ENCODE measurements at places on chromosomes 12 and 14.

- DNase-seq = no peak
Measured at GRCh38 chr12:131539381-131539780, 171.5 kb upstream of the SFSWAP start.

DNA sequence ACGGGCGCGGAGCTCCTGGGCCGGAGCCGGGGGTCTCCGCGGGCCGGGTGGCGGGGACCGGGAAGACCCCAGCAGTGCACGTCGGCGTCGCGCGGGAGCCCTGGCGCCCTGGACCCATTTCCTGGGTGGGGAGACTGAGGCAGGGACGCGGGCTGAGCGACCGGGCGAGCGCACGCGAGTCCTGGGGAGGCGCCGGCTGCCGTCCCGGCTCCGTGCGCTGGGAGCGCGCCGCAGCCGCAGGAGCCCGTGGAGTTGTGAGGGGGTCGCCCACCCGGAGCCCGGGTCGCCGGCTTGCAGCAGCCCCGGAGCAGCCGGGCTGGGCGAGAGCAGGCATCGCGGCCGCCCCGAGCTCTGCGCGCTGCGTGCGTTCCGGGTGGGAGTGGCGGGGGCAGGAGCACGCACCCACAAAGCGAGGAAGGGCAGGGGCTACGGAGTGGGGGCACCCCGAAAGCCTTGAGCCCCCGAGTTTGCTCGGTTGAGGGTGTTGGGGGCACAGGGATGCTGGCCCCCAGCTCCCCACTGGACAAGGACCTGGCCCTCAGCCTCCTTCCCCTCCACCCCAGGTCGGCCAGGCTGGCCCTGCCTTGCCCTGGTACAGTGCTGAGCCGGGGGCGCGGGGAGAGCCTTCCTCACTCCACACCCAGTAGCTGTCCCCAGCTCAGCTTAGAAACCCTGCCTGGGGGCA lies 620 bp downstream of the MMP17 start:
- DNase-seq = no peak

DNA sequence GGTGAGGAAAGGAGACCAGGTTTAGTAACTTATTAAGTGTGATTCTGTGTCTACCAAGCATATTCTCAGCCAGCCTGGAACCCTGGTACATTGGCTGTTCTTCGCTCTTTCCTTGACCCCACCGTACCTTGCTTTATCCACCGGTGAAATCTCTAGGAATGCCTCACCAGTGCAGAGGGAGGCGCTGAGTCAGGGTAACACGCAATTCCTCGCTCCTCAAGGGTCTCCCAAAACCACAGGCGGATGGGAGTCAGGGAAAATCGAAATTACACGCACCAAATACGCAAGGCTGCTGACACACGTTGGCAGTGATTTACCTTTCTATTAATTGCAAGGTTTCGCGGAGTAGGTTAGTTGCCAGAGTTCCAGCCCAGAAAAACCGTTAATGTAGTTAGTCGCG lies 845 bp downstream of the L3HYPDH start:
- no peak for DNase-seq

DNA sequence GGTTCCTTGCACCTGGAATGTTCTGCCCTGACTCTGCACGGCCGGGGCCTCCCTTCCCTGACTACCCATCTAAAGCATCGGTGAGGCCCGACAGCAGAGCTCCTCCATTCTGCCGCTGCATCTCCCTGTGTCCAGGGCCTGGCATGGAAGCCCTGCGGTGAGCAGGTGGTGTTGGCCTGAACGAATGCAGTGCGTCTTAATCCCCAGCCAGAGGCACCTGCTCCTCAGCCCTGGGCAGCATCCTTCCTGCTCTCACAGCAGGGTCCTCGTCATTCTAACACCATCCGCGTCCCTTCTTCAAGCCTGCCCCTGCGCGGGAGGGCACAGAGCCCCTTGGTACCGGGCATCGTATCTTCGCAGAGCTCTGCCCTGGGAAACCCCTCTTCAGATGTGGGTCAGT lies 15.4 kb downstream of the BEGAIN start:
- DNase-seq = no peak

- no peak for DNase-seq
Measured at GRCh38 chr12:22121224-22121623, 75.2 kb downstream of the CMAS start.

GRCh38 chr14:55730592-55731310 lies 150.7 kb downstream of the KTN1 start:
- no peak for DNase-seq

DNA sequence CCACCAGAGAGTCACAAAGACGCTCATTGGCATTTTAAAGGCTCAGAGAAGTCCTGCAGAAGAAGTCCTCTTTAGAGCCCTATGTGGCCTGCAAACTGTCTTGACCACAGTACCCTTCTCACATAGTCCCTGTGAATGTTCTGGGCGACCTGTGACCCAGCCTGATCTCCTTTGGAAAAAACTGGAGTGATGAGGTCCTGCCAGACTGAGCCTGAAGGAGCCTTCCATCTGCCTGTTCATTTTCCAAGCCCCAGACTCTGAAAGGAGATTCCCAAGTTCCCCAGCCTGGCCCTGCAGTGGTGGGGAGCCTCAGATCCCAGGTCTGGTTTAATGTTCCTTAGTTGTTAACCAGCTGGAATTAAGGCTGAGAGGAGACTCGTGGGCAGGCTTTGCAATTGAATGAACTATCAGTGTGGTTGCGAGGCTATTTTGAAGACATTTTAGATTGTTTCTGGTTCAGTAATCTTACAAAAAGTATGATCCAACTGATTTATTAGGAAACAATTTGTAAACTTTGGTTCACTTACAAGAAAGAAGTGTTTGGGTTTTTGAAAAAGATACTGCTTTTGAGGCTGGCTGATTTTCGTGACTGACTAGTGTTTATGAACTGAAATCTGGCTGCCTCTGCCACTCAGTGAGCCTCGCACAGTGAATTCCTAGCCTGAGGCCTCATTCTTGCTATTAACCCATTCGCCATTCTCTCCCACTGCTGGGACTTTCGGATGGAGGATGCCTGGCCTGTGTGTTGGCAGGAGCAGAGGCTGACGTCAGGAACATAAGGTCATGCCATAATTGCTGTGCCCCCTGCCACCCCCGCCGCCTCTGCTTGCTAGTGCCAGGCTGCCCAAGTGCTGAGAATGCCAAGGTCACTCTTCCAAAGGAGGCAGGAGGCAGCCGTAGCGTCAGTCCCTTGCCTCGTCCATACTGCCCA lies 249.0 kb downstream of the CACNA1C start:
- DNase-seq = no peak

DNA sequence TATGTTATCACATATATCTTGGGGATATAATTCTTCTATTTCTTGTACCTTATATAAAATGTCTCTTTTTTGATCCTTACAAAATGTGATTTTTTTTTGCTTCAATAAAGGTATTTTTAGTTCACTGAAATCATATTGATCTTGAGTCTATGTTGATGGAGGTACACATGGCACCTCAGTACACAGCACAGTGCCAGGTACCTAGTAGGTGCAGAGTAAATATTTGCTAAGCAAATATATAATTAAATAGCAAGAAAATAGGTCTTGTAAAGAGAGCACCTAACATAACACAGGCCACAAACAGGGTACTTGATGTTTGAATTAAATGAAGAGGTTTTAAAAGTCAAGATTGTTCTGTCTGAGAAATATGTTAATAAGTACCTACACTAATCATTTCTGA lies 69.7 kb downstream of the CIT start:
- DNase-seq = no peak

GRCh38 chr12:98127854-98128253 lies 387.5 kb upstream of the TMPO start:
- DNase-seq = no peak

GRCh38 chr12:49803693-49804450 lies 24.3 kb downstream of the NCKAP5L start:
- no peak for DNase-seq

- DNase-seq = no peak
Measured at GRCh38 chr12:67241482-67241881, 27.7 kb upstream of the CAND1 start.

- DNase-seq = no peak
Measured at GRCh38 chr12:33670284-33670683, 230.7 kb upstream of the SYT10 start.

GRCh38 chr12:91252341-91252740 lies 69.7 kb upstream of the DCN start:
- DNase-seq = no peak

DNA sequence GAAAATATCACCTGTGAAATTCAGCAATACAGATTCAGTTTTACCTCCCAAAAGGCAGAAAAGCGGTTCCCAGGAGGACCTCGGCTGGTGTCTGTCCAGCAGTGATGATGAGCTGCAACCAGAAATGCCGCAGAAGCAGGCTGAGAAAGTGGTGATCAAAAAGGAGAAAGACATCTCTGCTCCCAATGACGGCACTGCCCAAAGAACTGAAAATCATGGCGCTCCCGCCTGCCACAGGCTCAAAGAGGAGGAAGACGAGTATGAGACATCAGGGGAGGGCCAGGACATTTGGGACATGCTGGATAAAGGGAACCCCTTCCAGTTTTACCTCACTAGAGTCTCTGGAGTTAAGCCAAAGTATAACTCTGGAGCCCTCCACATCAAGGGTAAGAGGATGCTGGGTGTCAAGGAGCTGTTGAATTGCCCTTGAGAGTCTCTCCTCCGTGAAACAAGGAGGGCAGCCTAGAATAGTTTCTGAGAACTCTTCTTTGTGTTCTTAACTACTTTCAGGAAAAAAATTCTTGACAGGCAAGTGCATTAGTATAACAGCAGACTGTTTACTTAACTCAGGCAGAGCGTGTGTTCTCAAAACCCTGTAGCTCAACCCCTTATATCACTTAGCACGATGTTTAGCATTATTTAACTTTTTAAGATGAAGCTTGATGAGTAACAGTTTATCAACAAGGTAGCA lies 7.7 kb downstream of the TDP1 start:
- DNase-seq = no peak

GRCh38 chr14:37343307-37344094 lies 145.8 kb downstream of the MIPOL1 start:
- no peak for DNase-seq

GRCh38 chr12:89067421-89068187 lies 284.7 kb downstream of the DUSP6 start:
- DNase-seq = no peak

Measured in stimulated activated CD8-positive, alpha-beta memory T cell treated with anti-CD3 and anti-CD28 coated beads, Interleukin-15, amount 100 ng/mL, for 1 hour (primary cell).